ENCODE measurements at places on chromosomes 1 and 21.

DNA sequence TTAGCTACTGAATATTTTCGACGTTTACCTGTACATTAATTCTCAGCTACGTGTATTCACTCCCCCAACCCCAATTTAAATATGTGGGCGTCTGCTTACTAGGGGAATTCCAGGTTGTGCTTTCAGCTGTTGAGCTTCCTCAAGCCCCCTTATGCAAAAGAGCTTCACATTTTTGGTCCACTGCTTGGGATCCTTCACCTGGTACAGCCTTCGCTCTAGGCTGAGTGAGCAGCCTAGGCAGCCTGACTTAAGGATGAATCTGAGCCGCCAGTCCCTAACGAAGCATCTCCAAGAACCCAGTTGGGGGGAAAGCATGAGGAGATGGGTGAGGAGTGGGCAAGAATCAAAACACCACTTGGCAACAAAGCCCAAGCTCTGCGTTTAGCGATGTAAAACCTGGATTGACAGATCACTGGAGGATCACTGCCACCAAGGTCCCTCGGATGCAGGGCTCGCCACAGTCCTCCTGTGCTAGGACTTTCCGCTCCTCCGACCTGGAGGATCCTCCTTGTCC, 674 bp downstream of the BCL10 start:
- no peak for DNase-seq

DNA sequence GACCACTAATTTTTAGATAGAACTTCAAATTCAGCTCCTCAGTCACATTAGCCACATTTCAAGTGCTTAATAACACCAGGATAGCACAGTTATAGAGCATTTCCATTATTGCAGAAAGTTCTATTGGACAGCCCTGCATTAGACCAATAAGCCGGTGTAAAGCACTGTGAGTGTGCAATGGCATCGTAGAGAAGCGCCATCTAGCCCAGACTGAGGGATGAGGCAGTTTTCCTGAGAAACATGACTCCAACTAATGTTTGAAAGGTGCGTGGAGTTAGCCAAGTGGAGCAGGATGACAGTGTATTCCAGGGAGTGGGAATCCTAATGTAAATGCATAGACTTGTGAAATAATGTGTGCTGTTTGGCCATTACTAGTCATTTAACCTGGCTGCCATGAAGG, 7.7 kb downstream of the RPE65 start:
- no peak for DNase-seq

- DNase-seq, result no peak
Observed at GRCh38 chr1:23074012-23074411, 54.7 kb downstream of the KDM1A start.

GRCh38 chr1:167262836-167263235, 42.1 kb downstream of the POU2F1 start:
- no peak for DNase-seq

DNA sequence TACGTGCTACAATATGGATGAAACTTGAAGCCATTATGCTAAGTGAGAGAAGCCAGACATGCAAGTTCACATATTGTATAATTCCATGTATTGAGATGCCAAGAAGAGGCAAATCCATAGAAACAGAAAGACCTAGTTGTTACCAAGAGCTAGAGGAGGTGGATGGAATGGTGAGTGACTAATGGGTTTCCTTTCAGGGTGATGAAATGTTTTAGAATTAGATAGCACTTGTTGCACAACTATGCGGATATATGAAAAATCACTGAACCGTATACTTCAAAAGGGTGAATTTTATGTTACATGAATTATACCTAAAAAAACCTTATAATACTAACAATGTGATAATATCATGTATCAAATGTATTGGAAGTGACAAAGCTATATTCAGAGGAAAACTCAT, 18.1 kb downstream of the EPHA10 start:
- no peak for DNase-seq

- no peak for DNase-seq
Observed at GRCh38 chr21:43809853-43810504, 20.6 kb downstream of the RRP1 start.

Data from stimulated activated CD8-positive, alpha-beta memory T cell treated with anti-CD3 and anti-CD28 coated beads, Interleukin-2, amount 100 ng/mL, for 1 hour (primary cell).